ENCODE measurements at places on chromosomes 16 and 17.

DNA sequence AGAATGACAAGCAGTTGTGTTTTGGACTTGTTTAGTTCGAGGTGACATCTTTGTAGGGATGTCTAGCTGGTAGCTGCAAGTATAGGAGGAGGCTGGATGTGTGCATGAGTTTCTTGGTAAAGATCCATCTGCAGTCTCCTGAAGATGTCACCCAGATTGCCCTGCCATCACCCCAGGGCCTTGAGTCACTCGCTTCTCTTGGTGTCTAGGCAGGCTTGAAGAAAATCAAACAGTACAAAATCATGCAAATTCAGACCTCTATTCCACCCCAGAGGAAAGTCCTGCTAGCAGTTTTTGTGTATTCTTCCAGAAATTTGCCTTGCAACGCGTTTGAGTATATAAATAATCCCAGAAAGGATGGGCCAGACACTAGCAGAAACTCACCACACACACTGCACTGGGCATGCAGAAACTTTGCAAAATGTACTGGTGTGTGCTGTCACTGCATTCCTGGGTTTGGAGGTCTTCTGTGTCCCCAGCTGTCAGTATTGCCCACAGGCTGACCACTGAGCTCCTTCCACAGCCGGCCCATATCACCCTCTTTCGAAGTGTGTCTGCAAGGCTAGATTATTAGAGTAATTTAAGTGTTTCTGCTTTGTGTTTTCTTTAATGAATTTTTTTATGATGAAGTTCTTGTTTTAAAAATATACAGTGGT lies 51.5 kb downstream of the TENT4B start:
- DNase-seq = no peak

GRCh38 chr17:19497624-19498023 lies 36.0 kb upstream of the SLC47A1 start:
- DNase-seq = no peak

DNA sequence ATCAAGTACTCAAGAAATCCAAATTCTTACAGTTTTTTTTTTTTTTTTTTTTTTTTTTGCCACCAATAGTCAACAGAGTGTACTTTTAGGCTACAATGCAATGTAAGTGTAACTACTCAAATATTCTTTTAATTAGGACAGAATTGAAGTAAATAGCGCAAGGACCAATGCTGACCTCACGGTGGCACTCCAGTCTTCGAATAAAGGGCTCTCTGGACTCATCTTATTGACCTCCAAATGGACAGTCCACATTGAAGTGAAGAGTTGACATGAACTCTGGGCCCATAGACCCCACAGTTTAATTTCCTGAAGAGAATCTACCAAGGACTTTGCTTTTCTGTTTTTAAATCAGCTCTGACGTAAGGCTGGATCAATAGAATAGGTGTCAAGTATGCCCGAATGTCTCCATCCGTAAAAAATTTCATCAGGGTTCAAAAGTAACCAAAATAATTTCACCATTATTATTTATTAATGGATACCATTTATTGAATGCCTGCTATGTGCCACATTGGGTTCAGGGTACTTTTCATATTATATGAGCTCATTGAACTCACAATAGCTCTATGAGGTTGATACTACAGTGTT lies 7.3 kb upstream of the DDX52 start:
- no peak for DNase-seq

- no peak for DNase-seq
Measured at GRCh38 chr16:49756775-49757558, 98.9 kb downstream of the ZNF423 start.

- DNase-seq = no peak
Measured at GRCh38 chr16:79523971-79524370, 76.6 kb downstream of the MAF start.

GRCh38 chr16:68077866-68078700 lies 7.1 kb upstream of the NFATC3 start:
- DNase-seq = no peak

- no peak for DNase-seq
Measured at GRCh38 chr17:2023692-2024571, 1.2 kb downstream of the RTN4RL1 start.

All from stimulated activated CD4-positive, alpha-beta T cell treated with anti-CD3 and anti-CD28 coated beads, TNF-alpha, amount 100 ng/mL, for 1 hour (primary cell).